Left colon (tissue), 2 donors: ENCODE measurements at places on chromosomes 7 and 10.

DNA sequence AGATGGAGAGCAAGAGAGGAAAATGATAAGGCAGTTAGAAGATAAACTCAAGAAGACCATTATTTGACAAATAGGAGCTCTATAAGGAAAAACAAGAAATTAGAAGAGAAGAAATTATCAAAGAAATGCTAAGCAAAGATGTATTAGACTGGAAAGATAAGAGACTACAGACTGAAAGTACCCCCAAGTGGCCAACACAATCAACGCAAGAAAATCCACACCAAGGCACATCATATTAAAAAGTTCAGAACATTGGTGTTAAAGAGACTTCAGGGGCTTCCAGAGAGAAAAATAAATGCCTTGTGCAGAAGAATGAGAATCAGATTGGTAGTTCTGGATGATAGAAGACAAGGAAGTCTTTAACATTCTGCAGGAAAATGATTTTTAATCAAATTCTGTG is 46.0 kb downstream of the SH2D4B start:
- DNase-seq: no peak

DNA sequence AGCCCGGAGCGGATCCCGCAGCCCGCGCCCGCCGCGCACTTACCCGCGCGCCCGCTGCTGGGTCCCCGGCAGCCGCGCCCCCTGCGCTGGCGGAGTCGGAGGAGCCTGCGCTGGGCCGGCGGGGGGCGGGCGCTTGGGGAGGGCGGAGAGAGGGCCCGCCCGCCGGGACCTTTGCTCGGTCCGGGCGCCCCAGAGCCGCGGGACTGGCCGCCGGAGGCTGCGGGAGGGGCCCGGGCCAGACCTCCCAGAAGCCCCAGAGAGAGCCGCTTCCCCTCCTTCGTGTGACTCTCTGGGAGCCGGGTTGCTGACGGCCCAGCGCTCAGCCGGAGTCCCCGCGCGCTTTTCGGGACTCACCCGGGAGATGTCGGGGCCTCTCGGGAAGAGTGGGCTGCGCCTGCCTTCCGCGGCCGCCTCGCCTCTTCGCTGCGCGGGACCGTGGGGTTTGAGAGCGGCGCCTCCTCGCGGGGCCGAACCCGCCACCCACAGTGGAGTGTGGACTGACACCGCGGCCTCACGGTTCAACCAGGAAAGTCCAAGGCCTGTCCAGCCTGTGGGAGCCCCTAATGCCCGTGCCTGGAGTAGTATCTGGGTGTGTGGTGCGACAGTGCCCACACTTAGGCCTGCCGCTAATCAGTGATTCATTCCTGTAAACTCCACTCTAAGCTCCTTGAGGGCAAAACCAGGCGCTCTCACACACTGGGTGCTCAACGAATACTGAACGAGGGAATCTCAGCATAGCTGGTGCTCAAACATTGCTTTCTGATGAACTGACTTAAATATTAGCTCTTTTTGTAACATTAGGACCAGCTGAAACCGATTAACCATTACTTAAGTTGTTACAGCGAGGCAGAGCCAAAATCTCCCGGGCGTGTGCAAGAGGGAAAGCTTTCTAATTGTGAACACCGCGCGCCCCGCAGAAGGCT is at the start of gene GSDME:
TSS of gene GSDME (minus strand) at position 112 of the 923 bp plus-strand sequence. CDS start 7,690 bp downstream, outside the sequence.
- DNase-seq: peak; percentile 48

- no peak for DNase-seq
These were observed 4.0 kb downstream of the SLC35B4 start for GRCh38 chr7:134312717-134313116.

DNA sequence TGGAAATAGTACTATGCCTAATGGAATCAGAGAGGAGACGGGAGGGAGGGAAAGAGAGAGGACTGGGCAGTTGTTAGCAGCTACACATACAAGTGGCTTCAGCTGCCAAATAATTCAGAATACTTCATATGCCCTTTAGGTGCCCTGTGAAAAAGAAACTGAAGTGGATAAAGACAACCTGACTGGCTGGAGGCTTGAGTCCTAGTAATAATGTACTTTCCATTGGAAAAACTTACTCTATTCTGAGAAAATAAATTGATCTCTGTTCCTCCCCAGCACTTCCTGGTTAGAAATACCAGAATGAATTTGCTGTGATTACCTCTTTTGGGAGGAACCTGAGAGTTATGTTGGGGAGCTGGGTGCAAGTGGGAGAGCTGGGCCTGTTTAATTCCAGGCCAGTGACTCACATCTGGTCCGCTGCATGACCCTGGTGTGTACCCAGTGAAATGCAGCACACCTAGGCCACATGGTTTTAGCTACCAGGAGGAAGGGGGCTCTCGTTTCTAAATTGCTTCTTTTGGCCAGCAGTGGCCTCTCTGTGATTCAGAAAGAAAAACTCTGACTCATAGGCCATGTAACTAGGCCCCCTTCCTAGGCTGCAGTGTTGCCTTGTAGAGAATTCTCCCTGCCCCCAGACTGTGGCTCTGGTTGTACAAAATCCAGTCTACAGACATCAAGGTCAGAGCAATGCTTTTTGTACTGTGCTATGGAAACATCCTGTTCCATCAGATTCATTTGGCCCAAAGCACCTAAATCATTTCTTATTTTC is 6.5 kb downstream of the AGFG2 start:
- DNase-seq: peak; percentile 74

GRCh38 chr10:116324227-116324950 is at the start of gene CCDC172:
TSS of gene CCDC172 (plus strand) at chr10:116324448. CDS start at chr10:116325012, 564 bp downstream.
- DNase-seq: no peak

GRCh38 chr7:50589364-50589763 is 24.2 kb upstream of the DDC start:
- no peak for DNase-seq

DNA sequence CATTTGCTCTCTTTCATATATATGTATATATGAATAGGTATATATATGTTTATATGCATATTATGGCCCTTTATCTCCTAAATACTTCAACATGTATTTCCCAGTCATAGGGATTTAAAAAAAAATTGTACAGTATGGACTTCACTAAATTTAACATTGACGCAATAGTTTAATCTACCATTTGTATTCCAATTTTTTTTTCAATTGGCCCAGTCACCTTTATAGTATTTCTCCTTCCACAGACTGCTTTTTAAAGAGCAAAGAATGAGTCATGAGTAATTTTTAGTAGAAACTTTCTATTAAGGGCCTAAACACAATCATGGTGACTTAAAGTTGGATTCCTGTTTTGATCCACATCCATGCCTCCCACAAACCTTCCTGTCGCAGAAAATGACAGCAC is 20.5 kb downstream of the CCSER2 start:
- no peak for DNase-seq

GRCh38 chr10:71379118-71379766 is 17.5 kb upstream of the CDH23 start:
- no peak for DNase-seq

- no peak for DNase-seq
These were observed 52.5 kb downstream of the ADRA2A start for GRCh38 chr10:111129363-111129762.

DNA sequence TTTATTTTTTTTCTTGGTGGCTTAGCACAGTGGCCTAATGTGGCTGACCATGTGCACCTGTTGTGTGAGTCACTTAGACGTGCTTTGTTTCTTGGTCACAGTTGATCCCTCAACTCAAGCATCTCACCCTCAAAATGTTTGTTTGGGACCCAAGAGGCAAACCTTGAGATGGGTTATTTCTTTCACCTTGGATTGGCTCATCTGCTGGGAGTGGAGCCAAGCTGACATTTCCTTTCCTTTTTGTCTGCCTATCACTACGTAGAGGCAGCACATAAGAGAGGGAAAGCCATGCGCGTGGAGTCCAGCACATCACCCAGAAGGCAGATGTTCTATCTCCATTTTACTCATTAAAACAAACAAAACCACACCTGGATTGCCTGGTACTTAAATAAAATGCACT is 6.4 kb upstream of the PRKCQ start:
- DNase-seq: no peak

DNA sequence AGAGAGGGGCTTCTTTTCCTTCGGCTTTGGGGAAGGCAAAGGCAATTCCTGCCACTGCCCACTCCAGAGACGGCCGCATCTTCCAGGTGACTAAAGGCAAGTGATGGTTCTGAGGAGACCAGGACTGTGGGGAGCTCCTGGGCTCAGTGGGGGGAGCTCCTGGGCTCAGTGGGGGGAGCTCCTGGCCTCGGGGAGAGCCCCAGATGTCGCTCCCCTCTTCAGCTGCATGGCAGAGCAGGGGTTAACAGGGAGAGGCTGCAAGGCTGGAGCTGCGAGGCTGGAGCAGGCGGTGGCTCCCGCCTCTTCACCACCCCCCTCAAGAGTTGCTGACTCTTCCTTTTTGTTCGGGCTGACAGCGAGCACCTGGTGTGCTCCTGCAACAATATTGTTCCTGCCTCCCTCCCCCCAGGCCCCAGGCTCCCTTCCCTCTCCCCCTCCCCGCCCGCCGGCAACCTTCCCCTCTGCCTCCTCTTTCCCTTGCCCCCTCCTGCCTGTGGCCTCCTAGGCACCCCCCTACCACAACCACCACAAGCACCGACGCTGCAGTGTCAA is 56.3 kb upstream of the LBX1 start:
- no peak for DNase-seq

GRCh38 chr10:114347241-114347640 is 57.1 kb downstream of the AFAP1L2 start:
- DNase-seq: no peak

GRCh38 chr10:416091-416515 is 273.4 kb downstream of the DIP2C start:
- no peak for DNase-seq

- DNase-seq: no peak
These were observed 760 bp upstream of the KCTD7 start for GRCh38 chr7:66627881-66628360.

DNA sequence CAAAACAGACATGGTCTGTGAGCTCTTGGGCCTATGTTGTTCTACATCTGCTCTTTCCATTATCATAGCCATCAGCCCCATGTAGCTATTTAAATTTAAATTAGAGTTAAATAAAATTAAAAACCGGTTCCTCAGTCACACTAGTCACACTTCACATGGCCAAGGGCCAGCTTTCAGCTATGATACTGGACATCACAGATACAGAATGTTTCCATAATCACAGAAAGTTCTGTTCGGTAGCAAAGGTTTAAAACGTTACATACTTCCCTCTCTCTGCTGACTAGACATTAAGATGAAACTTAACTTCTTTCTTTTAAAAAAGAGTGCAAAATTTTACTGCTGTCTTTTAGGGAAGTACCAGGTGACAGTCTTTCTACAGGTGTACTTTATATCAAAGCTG is 43.0 kb downstream of the SRPK2 start:
- no peak for DNase-seq

DNA sequence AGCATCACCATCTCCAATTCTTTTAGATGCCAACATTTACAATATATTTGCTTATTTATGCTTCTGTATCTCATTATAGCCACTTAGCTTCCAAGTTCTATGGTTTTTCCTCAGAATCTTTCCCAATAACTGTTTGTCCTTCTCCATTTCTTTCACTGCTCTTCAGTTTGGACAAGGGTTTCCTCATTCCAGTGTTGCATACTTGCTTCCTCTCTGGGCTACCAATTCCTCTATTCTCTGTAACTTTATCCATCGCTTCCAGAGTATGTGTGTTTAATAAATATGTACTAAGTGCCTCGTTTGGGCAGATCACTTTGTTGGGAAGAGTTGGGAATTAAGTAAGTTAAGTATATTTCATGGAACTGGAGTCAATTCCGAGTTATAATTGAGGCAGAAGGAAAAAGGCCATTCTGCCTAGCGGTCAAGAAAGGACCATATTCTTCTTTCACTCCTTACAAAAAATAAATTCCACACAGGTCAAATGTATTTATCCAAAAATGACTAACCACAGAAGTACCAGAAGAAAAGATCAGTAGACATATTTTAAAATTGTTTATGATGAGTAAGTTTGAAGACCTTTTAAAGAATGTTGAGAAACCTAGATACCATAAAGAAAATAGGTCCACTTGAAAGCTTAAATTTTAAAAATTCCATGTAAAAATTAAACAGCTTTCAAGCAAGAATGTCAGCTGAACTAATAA is 10.8 kb downstream of the STAMBPL1 start:
- no peak for DNase-seq

- DNase-seq: no peak
These were observed 119.7 kb upstream of the FAM133B start for GRCh38 chr7:92709912-92710311.

GRCh38 chr7:123795917-123796316 is 47.1 kb upstream of the WASL start:
- no peak for DNase-seq

DNA sequence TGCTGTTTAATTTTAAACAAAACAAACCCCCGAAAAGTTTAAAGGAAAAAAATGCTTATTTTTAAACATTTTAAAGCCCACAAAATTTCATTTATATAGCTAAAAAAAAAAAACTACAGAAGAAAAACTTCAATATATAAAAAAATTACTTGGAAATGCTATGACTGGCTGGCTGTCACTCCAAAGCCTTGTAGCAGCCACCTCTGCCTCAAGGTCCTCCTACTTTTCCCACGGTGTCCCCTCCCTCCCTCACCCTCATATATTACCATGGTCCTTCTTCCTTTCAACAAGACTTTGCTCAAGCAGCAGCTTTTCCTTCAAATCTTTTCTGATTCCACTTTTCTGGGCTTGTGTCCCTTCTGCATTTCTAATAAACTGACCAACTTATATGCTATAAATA is 122.0 kb downstream of the TPK1 start:
- DNase-seq: no peak

- peak; percentile 66 for DNase-seq
These were observed 204.6 kb downstream of the ARHGAP21 start for GRCh38 chr10:24518981-24519597.

- DNase-seq: peak; percentile 84
These were observed 5.7 kb downstream of the TNS3 start for GRCh38 chr7:47576031-47576865.

GRCh38 chr7:69684369-69685292 is 86.4 kb downstream of the AUTS2 start:
- no peak for DNase-seq

DNA sequence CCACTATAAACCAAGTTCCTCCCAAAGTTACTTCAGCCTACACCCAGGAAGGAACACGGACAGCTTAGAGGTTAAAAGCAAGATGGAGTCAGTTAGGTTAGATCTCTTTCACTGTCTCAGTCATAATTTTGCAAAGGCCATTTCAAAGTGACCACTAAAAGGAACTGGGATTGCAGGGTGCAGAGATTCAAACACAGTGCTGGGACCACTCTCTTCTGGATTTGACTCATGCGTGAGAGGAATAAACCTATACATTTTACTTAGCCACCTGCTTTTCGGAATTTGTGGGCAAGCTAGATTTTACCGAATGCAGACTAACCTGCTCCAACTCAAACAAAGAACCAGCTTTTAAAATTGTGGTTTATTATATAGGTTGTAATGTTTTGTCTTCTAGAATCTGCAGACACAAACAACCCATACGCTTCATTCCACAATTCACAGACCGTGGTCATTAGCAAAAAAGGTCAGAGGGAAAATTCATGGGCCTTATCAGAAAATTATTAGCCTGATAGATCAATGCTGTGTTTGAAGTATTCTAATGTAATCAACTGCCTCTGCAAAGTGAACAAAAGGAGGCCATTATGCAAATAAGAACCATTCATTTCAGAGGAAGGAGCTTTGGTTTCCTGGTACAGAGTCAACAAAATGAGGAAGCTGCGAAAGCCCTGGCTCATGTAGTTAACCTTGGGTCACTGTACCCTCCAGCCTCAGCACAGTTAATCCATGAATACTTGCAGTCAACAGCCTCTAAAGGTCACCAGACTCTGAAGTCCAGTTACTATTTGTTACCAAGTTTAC is 342.7 kb upstream of the KLF6 start:
- peak; percentile 45 for DNase-seq

GRCh38 chr7:134179036-134180011 is 52.2 kb downstream of the LRGUK start:
- no peak for DNase-seq
